Activated T-helper 9 cell treated with anti-CD3 and anti-CD28 coated beads, Interleukin-2, amount 50 U/mL, for 16 hours (primary cell): ENCODE measurements at places on chromosomes 4 and X.
A peak's percentile ranks its signal among the peaks of the same experiment; 100 is the strongest.

DNA sequence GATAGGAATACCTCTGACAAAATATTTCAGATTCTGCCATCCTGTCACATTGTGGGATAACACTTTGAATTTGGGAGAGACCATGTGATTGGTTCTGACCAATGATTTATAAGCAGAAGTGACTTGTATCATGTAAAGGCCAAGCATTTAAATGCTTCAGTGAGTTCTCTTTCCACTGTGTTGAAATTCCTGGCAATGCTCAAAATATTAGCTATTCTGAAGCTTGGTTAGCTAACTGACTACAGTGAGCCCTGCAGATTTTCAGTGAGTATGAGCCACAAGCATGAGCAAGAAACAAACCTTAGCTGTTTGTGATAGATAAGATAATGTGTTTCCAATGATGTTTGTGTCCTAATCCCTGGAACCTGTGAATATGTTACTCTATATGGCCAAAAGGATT, 562.8 kb upstream of the AADAT start:
- no peak for DNase-seq

- no peak for DNase-seq
Observed at GRCh38 chr4:18480928-18481327, 459.4 kb upstream of the LCORL start.

DNA sequence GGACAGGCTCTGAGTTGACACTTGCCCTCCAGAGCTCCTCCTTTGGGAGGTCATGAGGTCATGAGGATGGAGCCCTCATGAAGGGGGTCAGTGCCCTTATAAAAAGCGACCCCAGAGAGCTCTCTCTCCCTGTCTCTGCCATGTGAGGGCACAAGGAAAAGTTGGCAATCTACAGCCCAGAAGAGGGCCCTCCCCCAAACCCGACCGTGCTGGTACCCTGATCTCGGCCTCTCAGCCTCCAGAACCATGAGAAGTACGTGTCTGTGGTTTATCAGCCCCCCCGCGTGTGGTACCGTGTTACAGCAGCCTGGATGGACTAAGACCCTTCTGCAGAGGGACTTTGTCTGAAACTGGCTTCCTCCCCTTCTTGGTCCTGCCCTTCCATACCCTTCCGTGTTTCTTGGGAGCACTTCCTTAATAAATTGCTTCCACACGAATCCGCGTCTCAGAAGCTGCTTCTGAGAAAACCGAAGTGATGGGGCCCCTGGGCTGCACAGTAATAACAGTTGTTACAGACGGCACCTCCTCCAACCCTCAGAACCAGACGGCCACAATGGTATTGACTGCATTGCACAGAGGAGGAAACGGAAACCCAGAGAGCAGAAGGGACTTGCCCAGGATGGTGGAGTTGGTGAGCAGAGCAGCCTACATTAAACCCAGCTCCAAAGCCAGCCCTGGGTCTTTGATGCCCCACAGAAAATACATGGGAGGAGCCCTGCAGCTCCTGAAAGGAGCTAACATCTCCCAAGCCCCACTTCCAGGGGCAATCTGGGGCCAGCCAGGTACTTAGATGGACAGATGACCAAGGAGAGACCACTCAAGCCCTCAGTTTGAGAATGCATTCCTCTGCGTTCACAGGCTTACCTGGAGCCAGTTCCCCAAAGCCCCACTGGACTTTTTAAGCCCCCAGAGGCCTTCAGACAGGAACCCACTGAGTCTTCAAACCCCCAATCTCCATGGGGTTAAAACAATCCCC, 242.7 kb downstream of the BCOR start:
- peak; percentile 69 for DNase-seq

- DNase-seq, result no peak
Observed at GRCh38 chr4:142663828-142664227, 182.3 kb downstream of the INPP4B start.

GRCh38 chrX:56368962-56369361, 136.8 kb downstream of the KLF8 start:
- DNase-seq, result no peak

GRCh38 chr4:120761070-120761469, 161.5 kb downstream of the PRDM5 start:
- DNase-seq, result no peak

DNA sequence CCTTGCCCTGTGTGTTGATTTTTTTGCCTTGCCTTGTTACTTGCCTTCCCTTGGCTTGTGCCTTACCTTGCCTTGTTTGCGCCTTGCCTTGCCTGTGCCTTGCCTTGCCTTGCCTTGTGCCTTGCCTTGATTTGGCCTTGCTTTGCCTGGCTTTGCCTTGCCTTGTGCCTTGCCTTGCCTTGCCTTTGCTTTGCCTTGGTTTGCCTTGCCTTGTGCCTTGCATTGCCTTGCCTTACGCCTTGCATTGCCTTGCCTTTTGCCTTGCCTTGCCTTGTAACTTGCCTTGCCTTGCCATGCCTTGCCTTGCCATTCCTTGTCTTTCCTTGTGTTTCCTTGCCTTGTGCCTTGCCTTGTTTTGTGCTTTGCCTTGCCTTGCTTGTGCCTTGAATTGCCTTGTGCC, 94.6 kb downstream of the TAB3 start:
- DNase-seq, result no peak

GRCh38 chr4:14787221-14787620, 215.1 kb upstream of the CPEB2 start:
- no peak for DNase-seq

DNA sequence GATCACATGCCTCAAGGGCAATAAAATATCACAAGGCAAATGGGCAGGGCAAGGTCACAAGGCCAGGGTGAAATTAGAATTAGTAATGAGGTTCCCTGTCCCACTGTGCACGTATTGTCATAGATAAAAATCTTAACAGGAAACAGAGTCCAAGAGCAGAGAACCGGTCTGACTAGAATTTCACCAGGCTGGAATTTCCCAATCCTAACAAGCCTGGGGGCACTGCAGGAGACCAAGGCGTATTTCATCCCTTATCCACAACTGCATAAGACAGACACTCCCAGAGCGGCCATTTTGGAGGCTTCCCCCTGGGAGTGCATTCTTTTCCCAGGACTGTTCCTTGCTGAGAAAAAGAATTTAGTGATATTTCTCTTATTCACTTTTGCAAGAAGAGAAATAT, 25.9 kb upstream of the PRDM5 start:
- DNase-seq, result no peak

GRCh38 chrX:68693481-68694434, 46.3 kb downstream of the STARD8 start:
- DNase-seq, result no peak

DNA sequence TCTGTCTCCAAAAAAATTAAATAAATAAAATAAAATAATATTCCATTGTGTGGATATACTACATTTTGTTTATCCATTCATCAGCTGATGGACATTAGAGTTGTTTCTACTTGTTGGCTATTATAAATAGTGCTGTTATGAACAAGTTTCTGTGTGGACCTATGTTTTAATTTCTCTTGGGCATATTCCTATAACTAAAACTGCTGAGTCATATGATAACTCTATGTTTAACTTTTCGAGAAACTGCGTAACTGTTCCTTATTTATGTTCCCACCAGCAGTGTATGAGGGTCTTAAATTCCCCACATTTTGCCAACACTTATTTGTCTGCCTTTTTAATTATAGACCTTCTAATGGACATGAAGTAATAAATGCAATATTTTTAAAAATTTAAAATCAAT, 369.5 kb downstream of the CHIC1 start:
- DNase-seq, result no peak

GRCh38 chr4:114312338-114312737, 286.3 kb upstream of the UGT8 start:
- DNase-seq, result no peak

GRCh38 chr4:2320152-2320551, 58.2 kb upstream of the MXD4 start:
- DNase-seq, result no peak

GRCh38 chr4:74033739-74034138, 4.8 kb downstream of the CXCL3 start:
- DNase-seq, result no peak

DNA sequence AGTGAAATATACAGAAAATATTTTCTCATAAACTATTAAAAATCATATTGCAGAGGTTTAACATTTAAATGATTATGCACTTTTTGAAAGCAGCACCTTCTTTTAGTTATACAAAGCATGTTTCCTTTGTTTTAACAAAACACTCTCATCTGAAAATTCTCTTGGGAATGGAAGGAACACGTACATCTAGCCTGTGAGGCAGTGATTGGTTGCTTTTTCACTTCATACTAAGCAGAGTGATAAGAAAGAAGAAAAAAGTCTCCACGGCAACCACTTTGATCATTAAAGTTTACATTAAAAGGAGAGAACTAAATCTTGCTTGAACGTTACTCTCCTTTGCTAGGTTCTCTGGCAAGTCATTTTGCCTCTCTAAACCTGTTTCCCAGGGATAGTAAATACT, 41.7 kb upstream of the H2AZ1 start:
- DNase-seq, result no peak

- DNase-seq, result no peak
Observed at GRCh38 chrX:146477341-146477740, 332.2 kb upstream of the CXorf51B start.

DNA sequence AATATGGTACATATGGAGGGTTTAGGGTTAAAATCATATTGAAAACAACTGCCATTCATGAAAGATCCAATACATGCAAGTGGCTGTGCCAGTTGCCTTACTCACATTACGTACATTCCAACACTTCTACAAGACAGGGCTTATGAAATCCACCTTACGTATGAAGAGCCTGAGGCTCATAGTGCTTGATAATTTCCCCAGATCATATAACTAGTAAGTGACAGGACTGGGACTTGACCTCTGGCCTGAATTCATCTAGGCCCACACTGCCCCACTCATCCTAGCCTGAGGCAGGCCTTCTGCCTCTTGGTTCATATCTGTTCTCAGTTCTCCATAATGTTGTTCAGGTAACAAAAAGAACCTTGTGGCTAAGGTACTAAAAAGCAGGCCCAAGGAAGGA, 226.3 kb downstream of the FGF13 start:
- DNase-seq, result no peak

DNA sequence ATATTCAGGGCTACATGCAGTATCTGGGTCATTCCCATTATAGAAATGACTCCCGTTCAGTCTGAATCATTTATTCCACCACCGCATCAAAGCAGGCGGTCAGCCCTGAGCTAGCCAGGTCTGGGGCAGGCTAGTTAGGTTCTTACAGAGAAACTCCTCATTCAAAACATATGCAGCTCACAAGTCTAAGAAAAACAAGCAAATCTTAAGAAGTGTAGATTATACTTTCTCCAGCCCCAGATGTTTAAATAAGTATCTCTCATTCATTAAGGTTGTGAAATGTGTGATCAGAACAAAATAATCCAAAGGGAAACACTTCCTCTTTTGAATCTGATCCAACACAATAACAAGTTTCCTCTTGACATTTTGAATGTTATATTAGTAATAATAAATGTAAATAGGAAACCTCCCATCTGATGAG, 441.9 kb downstream of the INPP4B start:
- DNase-seq, result no peak

- no peak for DNase-seq
Observed at GRCh38 chrX:133923113-133923512, 62.3 kb downstream of the GPC3 start.

DNA sequence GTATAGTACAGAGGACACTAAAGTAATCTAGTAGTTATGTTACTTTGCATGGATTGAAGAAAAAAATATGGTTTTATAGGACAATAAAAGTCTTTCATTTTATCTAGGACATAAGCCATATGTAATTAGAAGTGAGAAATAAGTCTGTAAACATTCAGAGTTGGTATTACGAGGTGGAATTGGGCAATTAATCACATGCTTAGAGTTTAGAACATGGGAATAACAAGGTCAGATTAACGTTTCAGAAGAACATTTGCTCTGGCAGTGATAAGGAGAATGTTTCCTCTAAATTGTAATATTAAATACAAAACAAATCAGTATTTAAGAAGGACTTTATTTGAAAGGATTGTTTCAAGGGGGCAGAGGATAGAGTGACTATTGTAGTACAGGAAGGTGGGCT, 15.6 kb upstream of the SULT1E1 start:
- DNase-seq, result no peak

DNA sequence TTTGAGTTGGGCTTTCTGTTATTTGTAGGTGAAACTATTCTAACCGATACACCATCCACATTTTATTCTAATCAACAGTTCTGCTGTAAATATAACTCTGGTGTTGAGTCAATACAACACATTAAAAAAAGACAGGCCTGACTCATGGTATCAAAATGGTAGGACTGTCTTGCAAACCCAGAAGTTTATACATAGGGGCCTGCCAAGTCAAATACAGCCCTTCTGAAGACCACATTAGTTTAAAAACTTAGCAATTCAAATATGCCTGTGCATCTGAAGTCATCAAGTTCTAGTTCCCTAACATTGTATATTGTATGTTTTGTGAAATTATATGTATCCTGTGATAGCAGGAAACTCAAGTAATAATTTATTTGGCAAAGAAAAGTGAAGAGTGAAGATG, 24.4 kb upstream of the PDE5A start:
- DNase-seq, result no peak

- DNase-seq, result no peak
Observed at GRCh38 chr4:101697266-101697665, 93.3 kb upstream of the BANK1 start.

GRCh38 chr4:24720436-24720835, 74.9 kb upstream of the SOD3 start:
- no peak for DNase-seq

DNA sequence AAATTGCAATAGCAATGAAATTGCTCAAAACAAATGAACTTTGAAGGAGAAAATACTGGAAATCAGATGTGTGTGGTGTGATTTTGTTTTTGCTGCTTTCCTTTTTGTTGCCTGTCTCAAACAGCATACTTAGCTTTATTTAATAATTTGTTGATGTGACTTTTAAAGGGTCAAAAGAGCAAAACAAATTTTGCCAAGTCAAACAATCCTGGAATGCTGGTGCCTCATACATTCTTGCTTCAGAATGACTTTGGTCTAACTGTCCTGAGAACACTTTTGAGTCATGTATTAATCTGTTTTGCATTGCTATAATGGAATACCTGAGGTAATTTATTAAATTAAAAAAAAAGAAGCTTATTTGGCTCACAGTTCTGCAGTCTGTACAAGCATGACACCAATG, 3.4 kb downstream of the PF4V1 start:
- DNase-seq, result no peak

DNA sequence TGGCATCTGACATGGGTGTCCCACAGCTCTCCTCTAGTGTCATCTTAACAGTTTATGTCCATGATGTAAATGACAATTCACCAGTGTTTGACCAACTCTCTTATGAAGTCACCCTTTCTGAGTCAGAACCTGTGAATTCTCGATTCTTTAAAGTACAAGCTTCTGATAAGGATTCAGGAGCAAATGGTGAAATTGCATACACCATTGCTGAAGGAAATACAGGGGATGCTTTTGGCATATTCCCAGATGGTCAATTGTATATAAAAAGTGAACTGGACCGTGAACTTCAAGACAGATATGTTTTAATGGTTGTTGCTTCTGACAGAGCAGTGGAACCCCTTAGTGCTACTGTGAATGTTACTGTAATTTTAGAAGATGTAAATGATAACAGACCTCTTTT, 4.6 kb downstream of the FAT4 start:
- no peak for DNase-seq
